Urinary bladder (tissue), 4 donors: ENCODE measurements at places on chromosomes 1 and 21. TPM values are rescaled to one million over a fixed set of nuclear protein-coding genes. Genes with fewer than 3 reads are reported as not detected.

GRCh38 chr1:40948741-40949443 is 30.6 kb upstream of the CTPS1 start:
- DNase-seq = no peak

The HPCA gene
- not detected for total RNA-seq

The RGSL1 gene
- total RNA-seq = not detected

DNA sequence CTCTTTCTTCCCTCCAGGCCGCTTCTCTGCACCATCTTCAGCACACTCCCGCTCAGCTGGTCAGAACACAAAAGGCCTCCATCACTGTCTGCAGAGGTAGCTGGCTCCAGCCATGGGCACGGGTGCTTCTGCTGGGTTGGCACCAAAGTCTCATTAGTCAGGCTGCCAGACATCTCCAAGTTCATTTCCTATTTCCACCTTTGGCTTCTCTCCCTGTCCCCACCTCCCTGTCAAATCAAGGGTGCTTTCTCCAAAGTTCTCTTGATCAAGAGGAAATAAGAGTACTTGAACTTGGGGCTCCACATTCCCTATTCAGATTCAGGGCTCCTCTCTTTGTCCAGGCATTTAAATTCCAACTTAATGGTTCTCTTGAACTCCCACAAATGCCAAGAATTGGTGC is 33.9 kb upstream of the GRIK3 start:
- no peak for DNase-seq

DNA sequence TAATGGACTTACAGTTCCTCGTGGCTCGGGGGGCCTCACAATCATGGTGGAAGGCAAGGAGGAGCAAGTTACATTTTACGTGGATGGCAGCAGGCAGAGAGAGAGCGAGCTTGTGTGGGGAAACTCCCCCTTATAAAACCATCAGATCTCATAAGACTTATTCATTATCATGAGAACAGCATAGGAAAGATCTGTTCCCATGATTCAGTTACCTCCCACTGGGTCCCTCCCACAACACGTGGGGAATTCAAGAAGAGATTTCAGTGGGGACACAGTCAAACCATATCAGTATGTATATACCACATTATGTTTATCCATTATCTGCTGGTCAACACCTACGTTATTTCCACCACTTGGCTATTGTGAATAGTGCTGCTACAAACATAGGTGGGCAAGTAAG is 352.3 kb upstream of the B3GALT2 start:
- DNase-seq = no peak

The CELF3 gene
- 0.37 TPM for total RNA-seq

The CACNA1S gene
- total RNA-seq = 1.9 TPM
